Stimulated activated CD8-positive, alpha-beta memory T cell treated with anti-CD3 and anti-CD28 coated beads, Interleukin-2, amount 100 ng/mL, for 1 hour (primary cell): ENCODE measurements at places on chromosomes 3 and 15.

DNA sequence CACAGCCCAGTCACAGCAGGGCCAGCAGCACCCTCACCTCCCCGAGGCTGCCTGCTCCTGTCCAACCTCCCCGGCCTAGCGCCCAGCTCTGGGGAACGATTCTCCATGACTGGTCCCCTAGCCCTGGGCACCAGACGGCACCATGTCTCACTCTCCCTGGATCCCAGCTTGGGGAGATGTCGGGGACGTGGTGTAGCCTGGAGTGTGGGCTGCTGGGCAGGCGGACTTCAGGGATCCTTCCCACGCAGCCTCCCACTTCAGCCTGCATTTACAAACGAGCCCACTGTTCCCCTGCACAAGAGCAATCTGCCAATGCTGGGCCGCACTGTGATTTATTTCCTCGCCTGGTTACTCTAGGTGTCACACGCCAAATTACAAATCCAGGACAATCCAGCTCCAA, 31.3 kb downstream of the NUP210 start:
- no peak for DNase-seq

DNA sequence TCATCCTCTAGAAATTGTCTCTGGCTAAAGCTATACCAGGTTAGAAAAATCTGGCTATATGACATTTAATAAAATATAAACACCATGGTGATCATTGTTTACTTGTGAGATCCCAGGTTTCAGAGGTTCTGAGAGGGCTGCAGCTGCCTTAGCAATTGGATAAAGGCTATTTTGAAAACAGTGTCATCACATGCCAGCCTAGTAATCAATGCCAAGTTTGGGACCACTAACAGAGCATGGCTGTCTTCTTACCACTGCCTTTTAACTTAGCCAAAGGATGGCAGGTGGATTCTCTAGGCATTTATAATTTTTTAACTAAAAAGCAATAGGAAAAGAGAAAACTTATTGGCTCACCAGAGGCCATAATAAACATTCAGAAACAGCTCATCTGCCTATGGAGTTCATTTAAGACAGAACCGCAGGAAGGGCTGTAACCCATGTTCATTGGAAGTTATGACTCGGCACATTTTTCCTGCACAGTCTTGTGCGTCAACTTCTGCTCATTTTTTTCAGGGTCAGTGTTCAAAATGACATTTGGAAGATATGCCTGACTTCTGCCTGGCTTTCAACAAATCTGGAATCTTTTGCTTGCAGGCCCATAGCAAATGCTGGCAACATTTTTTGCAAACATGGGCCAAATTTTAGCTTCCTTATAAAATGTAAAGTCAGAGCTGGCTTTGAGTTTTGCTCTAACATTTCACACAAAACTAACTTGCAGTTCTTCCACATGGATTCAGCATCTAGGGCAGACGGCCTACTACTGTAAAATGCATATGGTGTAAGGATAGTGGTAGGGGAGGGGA, 476.0 kb upstream of the TBL1XR1 start:
- no peak for DNase-seq

- DNase-seq = no peak
Observed at GRCh38 chr3:115418583-115418982, 204.7 kb upstream of the GAP43 start.

GRCh38 chr15:77611767-77612166, 20.9 kb downstream of the LINGO1 start:
- no peak for DNase-seq

- no peak for DNase-seq
Observed at GRCh38 chr15:74826364-74826819, at the start of gene CPLX3. Gene CPLX3, plus strand, starts transcription at chr15:74826627. Its CDS starts 77 bp downstream, at chr15:74826704.

DNA sequence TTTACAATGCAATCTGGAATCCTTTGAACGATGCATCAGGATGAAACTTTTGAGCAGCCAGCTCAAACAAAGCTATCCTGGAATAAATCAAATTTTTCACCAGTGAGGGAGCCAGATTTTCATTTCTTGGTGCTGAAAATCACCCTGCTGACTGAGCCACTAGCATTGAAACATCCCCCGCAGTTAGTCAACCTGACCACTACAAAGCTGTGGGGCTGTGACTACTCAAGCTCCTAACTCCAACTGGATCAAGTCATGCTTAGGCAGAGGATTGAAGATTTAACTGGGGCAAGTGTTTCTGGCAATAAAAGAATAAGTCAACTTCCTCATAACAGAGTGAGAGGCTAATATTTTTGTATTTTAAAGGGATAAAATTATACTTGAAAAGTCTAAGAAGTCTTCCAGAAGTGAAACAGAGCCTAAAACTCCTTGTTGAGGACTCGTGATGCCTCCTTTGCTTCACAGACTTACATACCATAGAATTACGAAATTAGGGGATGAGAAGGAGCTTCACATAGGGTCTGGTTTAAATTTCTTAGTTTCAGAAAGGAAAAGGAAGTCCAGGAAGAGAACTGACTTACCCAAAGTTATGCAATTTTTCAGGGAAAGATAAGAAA, 177.8 kb downstream of the SERPINI1 start:
- DNase-seq = no peak

- DNase-seq = no peak
Observed at GRCh38 chr15:52783929-52784798, 6.0 kb downstream of the ONECUT1 start.

DNA sequence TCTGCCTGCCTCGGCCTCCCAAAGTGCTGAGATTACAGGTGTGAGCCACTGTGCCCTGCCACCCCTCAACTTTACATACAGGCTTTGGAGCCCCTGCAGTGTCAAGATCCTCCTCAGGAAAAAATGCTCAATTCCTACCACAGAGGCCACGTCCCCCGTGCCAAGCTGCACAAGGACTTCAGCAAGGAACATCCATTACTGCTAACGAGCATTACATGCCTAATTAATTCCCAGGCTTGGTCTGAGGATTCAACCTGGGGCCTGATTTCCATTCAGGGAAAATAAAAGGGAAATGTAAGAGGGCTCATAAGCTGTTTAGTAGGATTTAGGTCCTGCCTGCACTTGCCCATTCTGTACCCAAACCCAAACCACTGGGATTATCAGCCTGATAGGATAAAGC, 161.4 kb downstream of the RAB11A start:
- no peak for DNase-seq

DNA sequence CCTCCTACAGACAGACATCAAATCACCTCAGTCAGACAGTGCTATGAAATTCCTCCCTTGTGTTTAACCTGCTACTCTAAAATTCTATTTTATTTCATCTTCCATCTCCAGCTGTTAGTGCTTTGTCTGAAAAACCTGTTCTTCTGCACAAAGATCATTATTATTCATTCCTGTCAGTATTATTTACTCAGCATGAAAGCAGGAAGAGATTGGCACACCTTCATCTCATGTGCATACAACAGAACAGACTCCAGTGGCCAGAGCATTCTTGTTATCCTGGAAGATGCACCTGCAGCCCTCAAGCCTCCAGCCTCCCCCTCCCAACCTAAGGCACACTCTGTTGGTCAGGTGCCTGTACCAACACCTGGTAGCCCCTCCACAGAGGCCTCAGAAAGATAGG, 1.8 kb upstream of the ROPN1B start:
- no peak for DNase-seq

DNA sequence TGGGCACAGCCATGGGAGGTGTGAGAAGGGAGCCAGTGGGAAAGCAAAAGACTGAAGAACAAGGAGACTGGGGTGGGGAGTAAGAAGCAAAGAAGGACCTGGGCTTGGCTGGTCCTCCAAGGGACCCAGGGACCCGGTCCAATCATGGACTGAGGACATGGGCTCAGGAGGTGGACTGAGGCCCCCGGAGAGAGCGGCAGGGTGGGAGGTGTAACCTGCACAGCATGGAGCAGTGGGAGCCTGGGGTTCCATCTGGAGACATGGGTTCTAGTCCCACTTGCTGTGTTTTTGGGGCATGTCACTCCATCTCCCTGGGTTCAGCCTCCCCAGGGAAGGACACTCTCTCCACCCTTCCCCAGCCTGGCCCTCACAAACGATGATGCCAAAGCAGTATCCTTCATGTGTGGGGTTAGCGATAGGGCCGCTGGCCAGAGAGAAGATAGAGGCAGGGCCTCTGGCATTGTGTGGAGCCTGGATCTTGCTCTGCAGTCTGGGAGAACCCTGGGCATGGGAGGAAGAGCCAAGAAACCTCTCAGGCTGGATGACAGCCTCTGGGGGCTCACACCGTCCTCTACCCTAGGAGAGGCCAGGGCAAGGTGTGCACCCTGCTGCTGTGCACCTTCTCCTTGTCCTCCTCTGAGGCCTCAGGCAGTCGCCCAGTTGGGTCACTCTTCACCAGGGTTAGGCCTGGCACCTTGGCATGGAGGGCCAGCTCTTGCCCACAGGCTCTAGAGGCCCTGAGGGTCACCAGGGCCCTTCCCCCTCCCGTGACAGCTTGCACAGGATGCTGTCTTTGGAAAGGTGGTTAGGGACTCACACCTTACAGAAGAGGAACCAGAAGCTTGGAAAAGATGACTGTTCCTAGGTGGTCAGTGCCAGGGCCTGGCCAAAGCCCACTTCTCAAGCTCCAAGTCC, 26.0 kb downstream of the FBXW12 start:
- DNase-seq = no peak

DNA sequence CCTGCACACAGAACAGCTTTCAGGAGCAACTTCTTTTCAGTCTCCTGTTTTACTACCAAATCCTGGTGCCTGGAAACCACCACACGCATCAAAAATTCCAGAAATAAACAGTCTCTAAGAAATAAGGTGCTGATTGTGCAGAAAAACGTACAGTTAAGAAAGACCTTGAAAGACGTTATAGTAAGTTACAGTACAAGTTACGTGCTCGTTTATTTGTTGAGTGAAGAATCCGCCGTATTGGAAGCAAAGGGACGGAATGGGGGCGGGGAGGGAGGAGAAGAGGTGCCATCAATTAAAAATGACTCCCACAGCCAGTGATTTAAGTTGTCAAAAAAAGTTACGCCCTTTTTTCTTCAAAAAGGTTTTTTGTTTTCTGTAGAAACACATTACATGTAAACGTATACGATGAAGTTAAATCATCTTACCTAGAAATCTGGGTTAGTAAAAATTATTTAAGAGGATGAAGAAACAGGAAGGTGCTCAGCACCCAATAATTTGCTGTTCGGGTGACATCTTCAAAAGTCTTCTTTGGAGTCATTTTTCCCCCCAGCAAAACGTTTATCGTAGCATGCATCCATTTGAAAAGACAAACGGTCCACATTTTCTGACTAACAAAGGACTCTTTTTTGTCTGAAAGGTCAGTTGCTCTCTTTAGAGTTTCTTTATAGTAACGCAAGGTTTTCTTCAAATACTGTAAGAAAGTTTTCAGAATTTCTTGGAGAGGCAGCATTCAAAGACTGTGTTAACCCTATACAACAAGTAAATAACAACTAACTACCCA, 782 bp upstream of the UACA start:
- no peak for DNase-seq

- peak; percentile 24 for DNase-seq
Observed at GRCh38 chr15:51077221-51078153, 17.2 kb downstream of the TNFAIP8L3 start.
